CD14-positive monocyte (primary cell): ENCODE measurements at places on chromosomes 11 and 22.

- no peak overlapping the region for H3K27ac ChIP-seq
- H3K27me3 ChIP-seq, result no peaks in the 10 kb centered on the region
- no peak for DNase-seq
- peaks cover 50% of the 10 kb centered on the region for H3K36me3 ChIP-seq
Measured at GRCh38 chr22:37623075-37624016, 14.7 kb downstream of the GGA1 start.

DNA sequence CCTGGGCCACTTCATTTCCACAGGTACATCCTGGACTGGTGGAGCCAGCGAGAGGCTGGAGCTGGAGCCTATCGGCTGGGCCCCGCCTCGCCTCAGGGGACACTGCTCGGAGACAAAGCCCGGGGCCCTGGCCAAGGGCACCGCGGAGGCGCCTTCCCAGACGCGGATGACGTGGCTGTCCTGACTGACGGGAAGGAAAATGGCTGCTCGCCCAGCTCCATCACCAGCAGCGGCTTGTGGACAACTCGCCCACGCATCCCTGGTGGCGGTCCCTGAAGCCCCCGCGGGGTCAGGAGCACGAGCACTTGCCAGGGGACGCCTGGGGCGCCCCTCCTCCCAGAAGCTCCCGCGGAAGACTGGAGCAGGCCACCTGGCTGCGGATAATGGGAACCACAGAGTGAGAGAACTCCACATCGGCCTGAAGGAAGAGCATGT, 49.6 kb downstream of the CECR2 start:
- H3K4me3 ChIP-seq, result no peak overlapping the region
- no peaks in the 10 kb centered on the region for H3K36me3 ChIP-seq
- no peaks in the 10 kb centered on the region for H3K27me3 ChIP-seq

GRCh38 chr22:50695421-50696250, 23.0 kb downstream of the SHANK3 start:
- H3K36me3 ChIP-seq, result no peaks in the 10 kb centered on the region
- DNase-seq, result no peak
- no peak overlapping the region for H3K27ac ChIP-seq
- no peaks in the 10 kb centered on the region for H3K27me3 ChIP-seq

- no peaks in the 10 kb centered on the region for H3K27me3 ChIP-seq
- no peaks in the 10 kb centered on the region for H3K36me3 ChIP-seq
- no peak overlapping the region for H3K27ac ChIP-seq
- H3K4me3 ChIP-seq, result no peak overlapping the region
- H3K4me1 ChIP-seq, result no peaks in the 10 kb centered on the region
Measured at GRCh38 chr11:22577854-22578253, 47.8 kb downstream of the FANCF start.

DNA sequence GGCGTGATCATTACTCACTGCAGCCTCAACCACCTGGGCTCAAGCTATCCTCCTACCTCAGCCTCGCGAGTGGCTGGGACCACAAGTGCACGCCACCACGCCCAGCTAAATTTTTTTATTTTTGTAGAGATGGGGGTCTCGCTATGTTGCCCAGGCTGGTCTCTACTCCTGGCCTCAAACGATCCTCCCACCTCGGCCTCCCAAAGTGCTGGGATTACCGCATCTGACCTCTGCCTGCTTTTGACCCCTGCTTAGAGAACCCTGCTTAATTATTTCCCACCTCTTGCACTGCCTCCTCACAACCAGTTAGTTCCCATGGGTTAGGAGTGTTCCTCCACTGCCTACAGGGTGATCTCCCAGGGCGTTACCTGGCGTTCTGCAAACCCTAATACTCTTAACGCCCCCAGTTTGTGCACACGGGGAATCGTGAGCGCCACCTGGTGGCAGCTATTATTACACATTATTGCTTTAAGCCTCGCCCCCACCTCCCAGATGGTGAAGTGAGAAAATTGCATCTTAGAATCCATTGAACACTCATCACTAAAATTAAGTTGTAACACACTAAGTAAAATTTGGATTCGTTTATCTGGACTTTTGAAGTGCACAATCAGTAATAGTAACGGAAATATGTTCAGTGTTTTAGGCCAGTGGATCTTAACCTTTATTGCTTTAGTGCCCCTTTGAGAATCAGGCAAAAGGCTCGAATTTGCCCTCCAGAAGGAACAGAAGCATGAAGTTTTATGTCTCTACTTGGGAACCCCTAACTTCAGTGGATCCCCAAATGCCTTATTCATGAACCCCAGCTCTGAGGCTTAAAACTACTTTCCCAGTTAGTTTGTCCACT, 61.4 kb upstream of the ASPHD2 start:
- no peak overlapping the region for H3K27ac ChIP-seq
- H3K36me3 ChIP-seq, result no peaks in the 10 kb centered on the region
- no peaks in the 10 kb centered on the region for H3K27me3 ChIP-seq
- no peak overlapping the region for H3K4me3 ChIP-seq
- no peaks in the 10 kb centered on the region for H3K4me1 ChIP-seq

DNA sequence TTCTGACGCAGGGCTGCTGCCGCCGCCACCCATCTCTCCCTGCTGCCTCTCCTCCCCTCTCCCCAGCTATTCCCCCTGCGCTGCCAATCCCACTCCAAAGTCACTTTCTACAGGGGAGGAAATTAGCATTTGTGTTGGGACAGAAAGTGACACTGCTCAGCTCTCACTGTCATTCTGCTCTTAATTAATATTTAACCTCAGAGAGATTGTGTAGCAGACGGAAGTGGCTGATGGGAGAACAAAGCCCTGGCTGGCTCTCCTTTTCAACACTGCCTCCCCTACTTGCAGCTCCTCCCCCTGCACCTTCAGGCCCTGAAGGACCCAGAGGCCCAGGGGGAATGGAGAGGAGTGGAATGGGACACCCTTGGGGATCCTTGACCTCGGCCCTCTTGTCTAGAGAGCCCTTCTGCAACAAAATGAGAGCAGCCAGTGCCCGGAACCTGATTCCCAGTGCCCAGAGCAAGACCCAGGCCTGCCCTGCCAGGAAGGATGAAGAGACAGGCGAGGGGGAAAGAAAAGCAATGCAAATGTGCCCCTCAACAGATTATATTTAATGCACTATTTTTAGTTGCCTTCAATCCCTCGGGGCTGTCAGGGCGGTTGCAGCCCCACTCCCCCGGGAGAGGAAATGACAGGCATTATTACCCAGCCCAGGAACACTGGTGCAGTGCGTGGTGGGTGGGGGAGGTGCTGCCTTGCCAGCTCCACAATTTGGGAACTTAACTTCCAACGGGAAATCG, 14.6 kb upstream of the NRGN start:
- DNase-seq, result no peak
- no peak overlapping the region for H3K4me3 ChIP-seq
- H3K27me3 ChIP-seq, result no peaks in the 10 kb centered on the region

GRCh38 chr11:57210781-57211180, 26.3 kb downstream of the APLNR start:
- H3K4me1 ChIP-seq, result peaks cover 7% of the 10 kb centered on the region
- H3K4me3 ChIP-seq, result no peak overlapping the region
- H3K27me3 ChIP-seq, result peaks cover 6% of the 10 kb centered on the region

GRCh38 chr11:67640021-67640757, 626 bp upstream of the TBX10 start:
- H3K36me3 ChIP-seq, result no peaks in the 10 kb centered on the region
- no peak overlapping the region for H3K4me3 ChIP-seq
- H3K27ac ChIP-seq, result no peak overlapping the region
- H3K4me1 ChIP-seq, result peaks cover 10% of the 10 kb centered on the region
- peak; percentile 63 for DNase-seq

- H3K4me1 ChIP-seq, result peaks cover 38% of the 10 kb centered on the region
- no peak overlapping the region for H3K27ac ChIP-seq
- DNase-seq, result peak; percentile 72
- H3K27me3 ChIP-seq, result peaks cover 90% of the 10 kb centered on the region
- no peaks in the 10 kb centered on the region for H3K36me3 ChIP-seq
Measured at GRCh38 chr22:39240831-39241793, 3.7 kb downstream of the PDGFB start.

GRCh38 chr11:6095798-6096197, 11.7 kb upstream of the OR56B4 start:
- H3K4me1 ChIP-seq, result peaks cover 29% of the 10 kb centered on the region
- DNase-seq, result no peak
- H3K4me3 ChIP-seq, result no peak overlapping the region
- no peaks in the 10 kb centered on the region for H3K36me3 ChIP-seq
- H3K27me3 ChIP-seq, result peaks cover 17% of the 10 kb centered on the region
- no peak overlapping the region for H3K27ac ChIP-seq

GRCh38 chr11:61124574-61125309, 22.5 kb downstream of the CD5 start:
- no peak overlapping the region for H3K27ac ChIP-seq
- peaks cover 13% of the 10 kb centered on the region for H3K36me3 ChIP-seq
- H3K27me3 ChIP-seq, result no peaks in the 10 kb centered on the region
- H3K4me1 ChIP-seq, result peaks cover 10% of the 10 kb centered on the region
- H3K4me3 ChIP-seq, result no peak overlapping the region
- no peak for DNase-seq

GRCh38 chr11:95352733-95353346, 121.8 kb upstream of the SESN3 start:
- peaks cover 7% of the 10 kb centered on the region for H3K4me1 ChIP-seq
- no peaks in the 10 kb centered on the region for H3K27me3 ChIP-seq
- DNase-seq, result no peak

GRCh38 chr11:35919244-35919643, 24.6 kb upstream of the LDLRAD3 start:
- H3K4me1 ChIP-seq, result peaks cover 15% of the 10 kb centered on the region
- no peaks in the 10 kb centered on the region for H3K27me3 ChIP-seq
- no peaks in the 10 kb centered on the region for H3K36me3 ChIP-seq
- H3K27ac ChIP-seq, result no peak overlapping the region

DNA sequence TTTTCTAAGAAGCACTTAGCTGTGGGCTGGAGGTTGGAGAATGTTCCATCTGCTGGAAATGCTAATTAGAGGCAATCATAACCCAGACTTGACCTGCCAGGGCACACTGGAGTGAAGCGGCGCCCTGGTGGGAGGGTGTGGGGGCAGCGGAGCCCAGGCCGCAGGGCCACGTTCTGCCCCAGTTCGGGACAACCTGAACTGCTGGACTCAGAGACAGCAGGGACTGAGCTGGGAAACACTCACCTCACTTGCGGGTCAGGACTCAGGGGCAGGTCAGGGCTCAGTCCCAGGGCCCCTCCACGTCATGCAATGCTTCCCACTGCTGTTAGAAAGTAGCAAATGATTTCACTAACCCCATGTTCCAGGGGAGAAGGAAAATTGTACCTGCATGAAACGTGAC, 316.4 kb downstream of the NTM start:
- DNase-seq, result no peak
- H3K27ac ChIP-seq, result no peak overlapping the region
- no peaks in the 10 kb centered on the region for H3K27me3 ChIP-seq

DNA sequence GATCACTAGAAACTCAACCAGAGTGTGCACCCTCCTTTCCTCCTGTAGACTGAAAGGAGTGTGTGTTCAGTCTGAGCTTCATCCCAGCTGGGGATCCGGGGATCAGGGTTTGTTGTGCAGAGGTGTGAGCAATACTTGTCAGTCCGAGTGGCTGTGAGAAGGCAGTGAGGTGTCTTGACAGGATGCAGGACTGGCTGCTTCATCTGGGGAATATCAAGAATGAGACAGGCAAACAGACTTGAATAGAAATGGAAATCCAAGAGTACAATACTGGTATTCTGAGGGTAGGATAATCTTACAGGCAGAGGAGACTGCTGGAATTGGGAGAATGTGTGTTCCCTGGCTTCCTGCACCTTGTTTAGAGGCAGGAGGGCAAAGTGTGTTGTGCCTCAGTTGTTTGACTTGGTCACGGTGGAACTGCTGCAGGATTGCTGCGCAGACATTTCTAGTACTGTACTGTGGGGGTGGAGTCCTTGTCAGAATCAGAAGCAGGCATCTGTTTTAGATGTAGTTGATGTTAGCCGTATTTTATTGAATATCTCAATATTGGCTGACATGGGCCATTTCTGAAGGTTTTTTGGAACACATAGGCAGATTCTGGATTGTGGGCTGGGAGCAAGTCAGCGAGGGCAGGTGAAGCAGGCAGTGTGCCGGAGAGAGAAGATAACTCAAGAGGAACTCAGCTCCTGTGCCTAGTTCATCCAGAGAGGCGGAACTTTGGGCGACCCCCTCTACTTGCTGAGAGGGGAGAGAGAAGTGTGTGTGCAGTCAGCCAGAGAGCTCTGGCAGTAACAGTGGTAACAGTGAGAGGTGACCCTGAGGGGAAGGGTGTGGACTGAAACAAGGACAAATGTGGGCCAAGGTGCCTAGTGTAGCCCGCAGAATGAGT, 27.1 kb upstream of the GRK2 start:
- DNase-seq, result no peak
- H3K36me3 ChIP-seq, result peaks cover 28% of the 10 kb centered on the region
- H3K27ac ChIP-seq, result peak overlapping the region; percentile 95
- H3K4me1 ChIP-seq, result peaks cover 30% of the 10 kb centered on the region

DNA sequence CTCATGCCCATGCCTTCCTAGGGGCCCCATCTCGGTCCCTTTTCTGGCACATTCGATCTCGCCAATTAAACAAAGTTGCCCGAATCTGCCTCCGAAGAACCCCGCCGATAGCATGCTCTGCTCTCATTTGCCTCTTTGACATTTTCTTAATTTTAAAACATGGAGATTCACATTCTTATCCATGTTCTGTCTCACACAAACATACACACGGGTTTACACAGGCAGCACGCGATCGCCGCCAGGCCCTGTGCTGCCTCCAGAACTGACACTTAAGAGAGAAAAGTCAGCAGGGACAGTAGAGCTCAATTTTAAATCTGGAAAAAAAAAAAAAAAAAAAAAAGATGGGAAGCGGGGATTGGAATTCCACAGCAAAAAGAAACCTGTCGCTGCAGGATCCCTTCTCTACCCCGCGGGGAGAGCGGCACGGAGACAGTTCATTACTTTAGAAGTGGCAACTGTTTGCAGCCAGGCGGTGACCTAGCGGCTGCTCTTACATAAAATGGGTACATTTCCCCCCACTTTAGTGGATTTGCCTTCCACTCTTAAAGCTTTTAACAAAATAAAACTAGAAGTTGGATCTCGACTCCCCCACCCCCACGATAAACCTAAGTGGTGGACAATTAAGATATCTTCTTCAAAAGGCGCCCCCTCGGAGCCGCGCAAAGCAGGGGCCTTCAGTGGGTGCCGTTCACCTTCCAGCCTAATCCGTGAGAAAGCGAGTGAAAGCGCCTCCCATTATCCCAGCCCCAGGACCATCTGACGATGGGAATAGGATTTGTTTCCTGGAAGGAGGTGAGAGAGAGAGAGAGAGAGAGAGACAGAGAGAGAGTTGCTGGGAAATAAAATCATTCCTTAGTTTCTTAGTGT, 13.7 kb downstream of the PAX6 start:
- no peak overlapping the region for H3K27ac ChIP-seq
- no peaks in the 10 kb centered on the region for H3K4me1 ChIP-seq
- DNase-seq, result no peak
- no peak overlapping the region for H3K4me3 ChIP-seq
- H3K27me3 ChIP-seq, result peaks cover 82% of the 10 kb centered on the region

- H3K27me3 ChIP-seq, result peaks cover 2% of the 10 kb centered on the region
- no peaks in the 10 kb centered on the region for H3K36me3 ChIP-seq
- H3K27ac ChIP-seq, result no peak overlapping the region
- no peaks in the 10 kb centered on the region for H3K4me1 ChIP-seq
Measured at GRCh38 chr11:12818333-12819015, 144.3 kb downstream of the TEAD1 start.

GRCh38 chr11:6312106-6312505, 8.2 kb downstream of the CAVIN3 start:
- H3K36me3 ChIP-seq, result no peaks in the 10 kb centered on the region
- no peak for DNase-seq
- H3K27ac ChIP-seq, result no peak overlapping the region
- peaks cover 20% of the 10 kb centered on the region for H3K27me3 ChIP-seq
- no peaks in the 10 kb centered on the region for H3K4me1 ChIP-seq
